Central memory CD4-positive, alpha-beta T cell (primary cell): ENCODE measurements at places on chromosomes 4 and X.

DNA sequence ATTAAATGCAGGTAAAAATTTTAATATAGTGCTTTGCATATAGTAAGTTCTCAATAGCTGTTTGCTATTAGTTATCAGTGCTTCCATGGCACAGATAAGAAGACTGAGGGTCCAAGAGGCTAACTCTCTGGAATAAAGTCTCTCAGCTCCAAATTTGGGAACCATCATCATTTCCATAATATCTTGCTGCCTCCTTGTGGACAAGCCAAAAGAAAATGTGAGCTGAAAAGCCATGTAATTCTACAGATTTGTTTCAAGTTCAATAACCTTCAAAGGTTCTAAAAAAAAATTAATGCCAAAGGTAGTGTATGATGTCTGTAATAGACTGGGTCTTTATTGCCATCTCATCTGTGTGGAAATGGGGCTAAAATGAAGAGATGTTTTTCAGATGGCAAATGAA, 136.9 kb upstream of the VCX start:
- no peak for DNase-seq

DNA sequence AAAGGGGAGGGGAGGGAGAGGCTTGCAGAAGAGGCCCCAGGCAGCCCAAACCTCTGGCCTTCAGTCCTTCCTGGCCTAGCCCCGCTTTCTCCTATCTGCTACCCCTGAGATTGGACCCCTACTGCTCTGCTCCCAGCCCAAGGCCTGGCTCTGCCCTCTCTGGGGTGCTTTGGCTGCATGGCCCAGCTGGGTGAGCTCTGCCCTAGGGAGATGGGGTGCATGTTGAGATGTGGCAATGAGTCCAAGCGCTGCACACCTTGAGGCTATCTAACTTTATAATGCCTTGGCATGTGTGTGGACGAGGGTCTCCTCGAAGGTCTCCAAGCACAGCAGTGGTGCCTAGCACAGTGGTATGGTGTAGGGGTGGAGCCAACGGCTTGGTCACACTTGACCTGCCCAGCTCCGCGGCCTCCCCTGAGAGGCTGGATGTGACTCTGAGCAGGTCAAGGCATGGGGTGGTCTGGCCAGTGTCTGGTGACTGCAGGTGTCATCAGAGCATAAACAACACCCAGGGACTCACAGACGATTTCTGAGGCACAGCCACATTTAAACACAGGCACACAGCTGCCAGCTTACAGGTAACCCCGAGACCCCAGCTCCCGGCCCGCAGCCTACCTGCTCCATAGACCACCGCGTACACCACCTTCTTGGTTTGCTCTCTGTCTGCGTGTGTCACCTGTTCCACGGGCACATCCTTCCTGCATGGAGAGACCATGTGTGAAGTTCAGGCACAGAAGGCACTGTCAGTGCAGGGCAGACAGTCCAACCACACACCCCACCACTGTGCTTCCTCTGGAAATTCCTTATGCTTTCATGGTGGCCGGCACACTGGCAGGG, 36.3 kb downstream of the NAT8L start:
- DNase-seq: no peak

GRCh38 chr4:128703948-128704347, 105.6 kb upstream of the JADE1 start:
- no peak for DNase-seq

DNA sequence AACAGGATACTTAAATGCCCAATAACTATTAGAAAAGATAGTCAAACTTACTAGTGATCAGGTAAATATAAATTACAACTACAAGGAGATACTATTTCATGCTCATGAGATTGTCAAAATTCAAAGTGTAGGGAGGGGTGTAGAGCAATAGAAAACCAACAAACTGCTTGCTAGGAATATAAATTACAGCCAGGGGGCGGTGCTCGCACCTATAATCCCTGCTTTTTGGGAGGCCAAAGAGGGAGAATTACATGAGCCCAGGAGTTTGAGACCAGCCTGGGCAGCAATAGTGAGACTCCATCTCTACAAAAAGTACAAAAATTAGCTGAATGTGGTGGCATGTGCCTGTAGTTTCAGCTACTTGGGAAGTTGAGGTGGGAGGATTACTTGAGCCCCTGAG, 556.5 kb upstream of the NR3C2 start:
- no peak for DNase-seq

- peak; percentile 3 for DNase-seq
Measured at GRCh38 chr4:99117876-99118693, 26.0 kb downstream of the ADH4 start.

GRCh38 chr4:168386002-168386401, 67.5 kb upstream of the DDX60 start:
- DNase-seq: no peak

- DNase-seq: no peak
Measured at GRCh38 chr4:14787894-14788293, 214.4 kb upstream of the CPEB2 start.

- no peak for DNase-seq
Measured at GRCh38 chr4:243426-243825, 61.8 kb downstream of the ZNF732 start.

DNA sequence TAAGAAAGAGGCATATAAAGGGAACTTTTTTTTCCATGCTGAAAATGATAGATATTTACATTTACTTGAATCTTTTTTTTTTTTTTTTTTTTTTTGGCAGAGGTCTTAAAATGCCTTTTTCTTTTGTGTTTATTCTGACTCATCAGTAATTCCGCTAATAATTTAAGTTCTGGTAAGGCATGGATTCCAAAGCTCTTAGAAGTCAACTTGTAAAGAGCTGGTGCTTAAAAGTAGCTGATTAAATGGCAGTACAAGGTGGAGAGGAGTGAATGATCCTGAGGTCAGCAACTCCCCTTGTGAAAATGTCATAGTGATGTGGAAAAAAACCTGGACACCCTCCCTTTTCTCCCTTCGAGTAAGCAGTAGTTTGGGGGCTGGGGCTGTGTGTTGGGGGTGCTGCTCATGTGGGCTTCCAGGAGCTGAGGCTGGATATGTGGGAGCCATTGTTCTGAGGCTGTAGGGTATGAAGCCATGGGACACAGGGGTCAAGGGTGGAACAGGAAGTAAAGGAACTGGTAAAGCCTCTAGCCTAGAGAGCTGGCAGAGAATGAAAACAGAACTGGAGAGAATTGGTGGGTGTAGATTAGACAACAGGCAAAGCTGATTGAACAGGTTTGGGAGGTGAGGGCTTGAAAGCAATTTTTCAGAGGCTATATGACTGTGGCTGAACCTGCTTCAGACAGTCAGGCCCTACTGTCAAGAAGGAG, 41.0 kb upstream of the PITX2 start:
- DNase-seq: no peak
